ENCODE measurements at places on chromosomes 7 and 10.

DNA sequence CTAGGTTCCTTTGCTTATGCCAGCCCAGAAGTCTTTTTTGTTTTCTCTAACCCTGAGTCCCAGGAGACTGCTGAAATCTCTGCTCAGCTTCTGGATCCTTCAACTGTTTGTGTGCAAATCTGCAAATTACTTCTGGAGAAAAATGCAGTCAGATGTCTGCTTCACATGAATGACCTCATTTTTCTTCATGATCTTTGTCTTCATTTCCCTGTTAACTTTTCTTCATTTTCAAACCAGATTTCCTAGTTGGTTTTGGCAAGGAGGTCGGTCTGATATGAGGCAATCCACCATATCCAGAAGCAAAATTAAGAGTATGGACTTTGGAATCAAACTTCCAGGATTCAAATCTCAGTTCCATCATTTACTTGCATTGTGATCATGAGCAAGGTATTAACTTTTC lies 66.8 kb downstream of the ZNF503 start:
- no peak for DNase-seq

GRCh38 chr7:25788961-25789620 lies 362.9 kb upstream of the NFE2L3 start:
- no peak for DNase-seq

- DNase-seq: no peak
Observed at GRCh38 chr7:152419473-152420429, 16.1 kb downstream of the KMT2C start.

GRCh38 chr10:43197834-43198681 lies 59.8 kb downstream of the CSGALNACT2 start:
- no peak for DNase-seq

- no peak for DNase-seq
Observed at GRCh38 chr10:26156019-26156418, 60.6 kb upstream of the GAD2 start.

GRCh38 chr10:113310347-113310746 lies 242.5 kb upstream of the HABP2 start:
- DNase-seq: no peak

DNA sequence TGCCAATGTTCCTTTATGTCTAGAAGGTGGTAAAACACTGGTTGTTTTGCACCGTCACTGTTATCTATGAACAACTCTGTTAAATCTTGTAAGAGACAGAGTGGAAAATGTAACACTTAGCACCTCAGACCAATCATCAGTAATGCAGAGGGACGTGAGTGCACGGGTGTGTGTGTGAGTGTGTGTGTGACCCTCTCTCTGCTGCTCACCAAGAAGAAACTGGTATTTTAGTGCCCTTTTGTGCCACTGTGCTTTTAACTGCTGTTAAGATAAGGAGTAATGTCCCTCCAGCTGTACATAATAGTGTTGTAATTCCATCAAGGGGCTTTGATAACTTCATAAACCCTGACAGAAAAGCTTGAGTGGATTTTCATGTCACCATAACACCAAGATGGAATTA lies 130.1 kb downstream of the CREB5 start:
- DNase-seq: no peak

- no peak for DNase-seq
Observed at GRCh38 chr7:95229301-95229700, 95.0 kb downstream of the PON1 start.

- DNase-seq: no peak
Observed at GRCh38 chr10:132585732-132586722, 48.4 kb downstream of the INPP5A start.

GRCh38 chr10:17430647-17431355 lies 23.6 kb downstream of the ST8SIA6 start:
- DNase-seq: peak; percentile 21

DNA sequence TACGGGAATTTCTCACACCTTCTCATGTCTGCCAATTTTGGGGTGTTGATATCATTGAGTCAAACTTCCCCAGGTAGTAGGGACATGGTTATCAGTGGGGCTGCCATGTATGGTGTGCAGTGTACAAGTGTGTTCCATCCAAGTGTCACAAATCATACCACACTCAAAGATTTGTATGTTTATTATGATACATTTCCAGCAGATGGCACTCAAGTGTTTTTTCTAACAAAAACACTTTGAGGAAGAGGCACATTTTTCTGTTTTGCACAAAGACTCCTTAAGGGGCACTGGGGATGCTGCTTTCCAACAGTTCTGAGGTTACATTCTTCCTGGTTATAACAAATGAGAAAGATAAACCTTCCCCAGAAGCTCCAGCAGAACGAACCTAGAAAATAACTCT lies 414.5 kb downstream of the REEP3 start:
- no peak for DNase-seq

GRCh38 chr10:132122097-132122861 lies 56.5 kb downstream of the JAKMIP3 start:
- no peak for DNase-seq

- peak; percentile 97 for DNase-seq
Observed at GRCh38 chr10:22620140-22620857, 94.1 kb downstream of the PIP4K2A start.

- DNase-seq: no peak
Observed at GRCh38 chr7:146542101-146542500, 425.5 kb downstream of the CNTNAP2 start.

- DNase-seq: no peak
Observed at GRCh38 chr10:4576206-4576605, 249.8 kb upstream of the AKR1E2 start.

- DNase-seq: no peak
Observed at GRCh38 chr10:62748386-62748785, 56.1 kb upstream of the ADO start.

- no peak for DNase-seq
Observed at GRCh38 chr7:130423501-130424037, 17.2 kb downstream of the CEP41 start.

DNA sequence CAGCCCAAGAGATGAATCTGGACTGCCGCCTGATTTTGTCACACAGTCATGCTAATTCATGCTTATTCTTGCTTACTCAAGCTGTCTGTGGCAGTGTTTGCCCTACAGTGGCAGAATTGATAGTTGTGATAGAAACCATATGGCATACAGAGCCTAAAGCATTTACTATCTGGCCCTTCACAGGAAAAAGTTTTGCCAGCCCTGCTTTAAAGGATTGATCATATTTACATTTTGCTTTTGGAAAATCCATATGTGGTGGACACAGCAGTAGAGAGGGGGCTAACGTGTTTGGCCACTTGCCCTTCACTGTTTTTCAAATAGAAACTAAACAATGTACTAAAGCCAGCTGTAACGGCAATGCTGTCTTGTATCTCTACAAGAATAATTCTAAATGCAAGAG lies 974.0 kb upstream of the GHITM start:
- no peak for DNase-seq

Data from skeletal muscle cell (primary cell).